ENCODE measurements at places on chromosomes 12 and 14.
A peak's percentile ranks its signal among the peaks of the same experiment; 100 is the strongest.

GRCh38 chr12:111686574-111687105 lies 787 bp downstream of the ACAD10 start:
- no peak for DNase-seq

DNA sequence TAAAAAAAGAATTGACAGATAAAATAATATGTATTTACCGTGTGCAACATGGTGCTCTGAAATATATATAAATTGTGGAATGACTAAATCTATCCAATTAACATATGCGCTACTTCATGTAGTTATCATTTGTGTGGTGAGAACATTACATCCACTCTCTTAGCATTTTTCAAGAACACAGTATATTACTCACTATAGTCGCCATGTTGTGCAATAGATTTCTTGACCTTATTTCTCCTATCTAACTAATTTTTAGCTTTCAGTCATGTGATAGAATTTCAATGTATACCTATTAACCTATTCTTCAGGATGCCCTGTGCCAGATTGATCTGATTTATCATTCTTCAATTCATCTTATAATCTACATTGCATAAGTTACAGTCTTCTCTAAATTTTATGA lies 178.6 kb downstream of the BCAT1 start:
- no peak for DNase-seq

DNA sequence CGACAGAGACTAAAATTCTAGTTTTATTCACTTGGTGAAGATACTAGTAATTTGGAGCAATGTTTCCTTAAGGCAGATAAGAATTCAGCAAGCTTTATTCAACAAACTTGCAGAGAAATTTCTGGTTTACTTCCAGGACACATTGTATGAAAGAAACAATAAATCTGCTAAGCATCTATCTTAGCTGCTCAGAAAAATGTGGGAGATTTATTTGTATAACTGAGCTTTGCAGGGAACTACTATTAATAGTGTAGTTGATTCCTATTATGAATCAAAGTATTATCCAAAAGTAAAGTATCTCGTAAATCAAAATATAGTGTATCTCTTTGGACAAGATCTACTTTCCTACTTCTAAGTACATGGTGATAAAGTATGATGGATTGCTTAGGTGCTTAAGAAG lies 239.4 kb upstream of the TMTC1 start:
- DNase-seq = no peak

GRCh38 chr12:20040831-20041230 lies 327.5 kb upstream of the PDE3A start:
- DNase-seq = no peak

DNA sequence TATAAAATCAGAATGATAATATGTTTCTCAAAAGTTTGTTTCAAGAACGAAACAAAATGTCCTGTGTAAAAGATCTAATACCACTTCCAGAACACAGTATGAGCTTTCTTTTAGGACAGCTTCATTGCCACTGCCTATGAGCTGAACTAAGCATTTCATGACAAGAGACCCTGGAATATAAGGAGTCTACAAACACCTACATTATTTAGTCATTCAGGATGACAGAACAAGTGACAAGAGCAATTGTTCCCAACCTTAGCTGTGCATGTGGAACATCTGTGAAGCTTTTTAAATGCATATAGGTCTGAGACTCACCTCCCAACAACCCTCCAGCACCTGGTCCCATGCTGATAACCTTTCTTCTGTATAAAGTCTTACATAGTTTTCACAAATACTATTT lies 103.1 kb upstream of the GARIN6 start:
- no peak for DNase-seq

- no peak for DNase-seq
Measured at GRCh38 chr14:28608443-28608842, 158.1 kb upstream of the FOXG1 start.

DNA sequence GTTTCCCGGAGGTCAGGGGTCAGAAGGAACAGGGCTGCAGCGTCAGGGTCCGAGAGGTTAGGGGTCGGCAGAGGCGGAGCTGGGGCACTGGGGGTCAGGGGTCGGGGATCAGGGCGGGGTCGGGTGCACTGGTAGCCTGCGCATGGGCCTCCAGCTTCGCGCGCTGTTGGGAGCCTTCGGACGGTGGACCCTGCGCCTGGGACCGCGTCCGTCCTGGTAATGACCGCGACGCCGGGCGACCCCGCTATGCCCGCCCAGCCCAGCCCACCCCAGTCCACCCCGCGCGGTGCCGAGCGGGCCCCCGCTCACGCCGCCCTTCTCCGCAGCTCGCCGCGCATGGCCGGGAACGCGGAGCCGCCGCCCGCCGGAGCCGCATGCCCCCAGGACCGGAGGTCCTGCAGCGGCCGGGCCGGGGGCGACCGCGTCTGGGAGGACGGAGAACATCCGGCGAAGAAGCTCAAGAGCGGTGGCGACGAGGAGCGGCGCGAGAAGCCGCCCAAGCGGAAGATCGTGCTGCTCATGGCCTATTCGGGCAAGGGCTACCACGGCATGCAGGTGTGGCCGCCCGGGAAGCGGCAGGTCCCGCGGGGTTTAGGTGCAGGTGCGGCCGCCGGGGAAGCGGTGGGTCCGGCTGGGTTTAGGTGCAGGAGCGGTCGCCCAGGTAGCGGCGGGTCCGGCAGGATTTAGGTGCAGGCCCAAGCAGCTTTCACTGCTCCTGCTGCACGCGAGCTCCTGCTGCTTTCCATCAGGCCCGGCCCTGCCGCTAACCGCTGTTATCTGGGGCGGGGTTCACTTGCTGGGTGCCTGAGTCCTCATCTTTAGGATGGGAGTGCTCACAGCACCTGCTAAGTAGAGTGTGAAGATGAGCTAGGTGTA lies 743 bp downstream of the PUS1 start:
- no peak for DNase-seq

- DNase-seq = no peak
Measured at GRCh38 chr12:4518106-4518728, 20.5 kb upstream of the RAD51AP1 start.

GRCh38 chr14:100810861-100811461 lies 15.0 kb upstream of the MEG3 start:
- peak; percentile 68 for DNase-seq

GRCh38 chr12:26452511-26452910 lies 257.1 kb downstream of the SSPN start:
- no peak for DNase-seq

DNA sequence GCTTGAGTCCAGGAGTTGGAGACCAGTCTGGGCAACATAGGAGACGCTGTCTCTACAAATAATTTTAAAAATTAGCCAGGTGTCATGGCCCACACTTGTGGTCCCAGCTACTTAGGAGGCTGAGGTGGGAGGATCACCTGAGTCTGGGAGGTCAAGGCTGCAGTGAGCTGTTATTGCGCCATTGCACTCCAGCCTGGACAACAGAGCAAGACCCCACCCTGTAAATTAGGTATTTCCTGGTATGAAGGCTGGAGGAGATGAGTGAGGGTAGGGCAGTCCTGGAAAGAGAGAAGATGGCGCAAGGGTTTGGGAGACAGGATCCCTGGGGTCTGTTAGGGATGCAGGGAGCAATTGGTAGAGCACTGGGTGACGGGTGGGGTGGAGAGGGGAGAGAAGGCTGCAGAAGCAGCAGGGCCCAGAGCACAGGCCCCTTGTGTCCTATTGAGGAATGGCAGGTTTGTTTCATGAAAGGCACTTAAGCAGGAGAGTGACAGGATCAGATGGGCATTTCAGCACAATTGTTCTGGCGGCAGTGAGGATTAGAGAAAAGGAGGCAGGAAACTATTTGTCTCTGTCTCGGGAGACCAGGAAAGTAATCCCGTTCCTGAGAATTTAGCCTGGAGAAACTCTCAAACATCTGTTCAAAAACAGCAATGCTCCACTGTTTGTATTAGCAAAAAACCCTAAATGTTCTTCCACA lies 47.2 kb upstream of the KTN1 start:
- no peak for DNase-seq

- no peak for DNase-seq
Measured at GRCh38 chr12:112900298-112901145, 6.2 kb upstream of the OAS1 start.

- no peak for DNase-seq
Measured at GRCh38 chr14:33026850-33027430, 88.3 kb downstream of the NPAS3 start.

DNA sequence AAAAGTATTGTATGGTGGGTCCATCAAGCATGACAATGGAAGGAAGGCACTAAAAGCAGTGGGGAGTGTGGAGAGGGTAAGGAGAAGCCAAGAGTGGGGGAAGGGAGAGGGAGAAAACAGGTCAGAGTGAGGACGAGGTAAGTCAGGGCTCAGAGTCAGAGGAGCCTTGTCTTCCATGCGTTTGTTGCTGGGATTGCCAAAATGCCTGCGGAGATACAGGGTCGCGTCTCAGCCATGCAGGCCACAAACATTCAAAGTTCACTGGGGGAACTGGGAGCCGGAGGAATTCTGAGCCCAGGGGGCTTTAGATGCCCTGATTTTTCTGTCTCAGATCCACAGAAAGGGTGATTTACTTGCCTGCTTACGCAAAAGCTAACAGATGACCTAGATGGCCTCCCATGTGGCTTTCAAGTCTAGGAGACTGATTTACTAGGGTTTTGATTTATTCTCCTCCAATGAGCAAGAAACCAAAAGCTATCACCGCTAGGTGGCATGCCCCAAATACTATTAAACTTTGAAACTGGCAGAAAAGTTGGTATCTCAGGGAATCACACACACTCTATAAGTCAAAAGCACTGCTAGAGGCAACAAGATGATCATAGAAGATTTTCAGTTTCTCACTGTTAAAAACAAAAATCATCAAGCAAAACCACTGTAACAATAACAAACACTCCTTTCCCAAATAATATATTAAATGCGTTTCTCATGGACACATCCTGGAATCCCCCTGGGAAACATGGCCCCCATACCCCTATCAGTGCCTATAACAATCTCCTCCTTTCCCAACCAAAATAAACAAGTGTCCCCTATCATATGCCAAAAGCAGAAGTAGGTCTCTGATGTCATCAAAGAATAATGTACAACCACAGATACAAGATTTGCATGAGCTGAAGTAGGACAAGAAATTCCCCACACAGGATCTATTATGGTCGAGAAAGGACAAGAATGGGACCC lies 26.6 kb upstream of the MDM1 start:
- DNase-seq = no peak

- no peak for DNase-seq
Measured at GRCh38 chr12:121767525-121768016, 25.9 kb downstream of the RHOF start.

DNA sequence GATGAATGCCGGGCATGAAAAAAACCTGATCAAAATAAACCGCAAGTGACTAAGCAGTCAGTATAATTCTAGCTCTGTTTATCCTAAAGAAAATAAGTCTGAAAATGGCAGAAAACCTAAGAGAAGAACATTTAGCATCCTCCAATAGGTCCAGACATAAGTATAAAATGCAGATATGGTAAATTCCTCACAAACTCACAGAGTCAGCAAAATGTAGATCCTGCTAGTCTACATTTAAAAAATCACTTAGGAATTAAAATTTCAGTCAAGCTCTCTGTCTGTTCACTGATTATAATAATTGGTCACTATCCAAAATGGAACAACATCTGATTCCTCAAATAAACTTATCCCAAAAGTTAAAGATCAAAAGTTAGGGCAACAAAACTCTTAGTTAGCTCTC lies 95.1 kb downstream of the DIO2 start:
- DNase-seq = no peak

DNA sequence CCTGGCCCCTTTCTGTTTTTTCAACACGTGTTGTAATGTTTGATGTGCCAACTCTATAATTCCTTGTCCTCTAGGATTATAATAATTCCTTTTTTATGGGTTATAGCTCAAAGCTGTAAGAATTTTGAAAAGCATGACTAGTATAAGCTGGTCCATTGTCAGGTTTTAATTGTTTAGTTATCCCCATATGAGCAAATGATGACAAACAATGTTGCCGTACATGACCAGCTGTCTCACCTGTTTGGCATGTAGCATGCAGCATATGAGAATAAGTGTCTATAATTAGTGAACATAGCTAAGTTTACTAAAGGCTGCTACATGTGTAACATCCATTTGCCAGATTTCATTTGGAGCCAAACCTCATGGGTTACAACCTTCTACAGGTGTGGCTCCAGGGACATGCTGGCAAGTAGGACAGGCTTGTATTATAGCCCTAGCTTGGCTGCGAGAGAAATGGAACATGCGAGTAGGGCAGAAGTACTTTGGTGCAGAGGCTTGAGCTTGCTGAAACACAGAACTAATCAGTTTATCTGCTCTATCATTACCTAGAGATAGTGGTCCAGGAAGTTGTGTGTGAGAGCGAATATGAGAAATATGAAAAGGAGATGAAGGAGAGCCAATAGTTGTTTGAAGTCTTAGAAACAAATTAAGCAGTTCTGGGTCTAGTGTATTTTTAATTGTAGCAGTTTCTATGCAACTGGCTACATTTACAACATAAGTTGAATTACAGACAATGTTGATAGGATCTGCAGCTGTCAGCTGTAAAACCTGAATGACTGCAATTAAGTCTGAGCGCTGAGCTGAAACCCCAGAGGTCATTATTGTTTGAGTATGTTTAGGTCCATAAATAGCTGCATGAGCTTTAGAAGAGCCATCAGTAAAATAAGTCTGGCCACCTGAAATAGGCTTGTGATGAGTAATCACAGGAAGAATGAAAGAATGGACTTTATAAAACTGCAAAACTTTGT lies 22.6 kb upstream of the MAPKAPK5 start:
- no peak for DNase-seq

DNA sequence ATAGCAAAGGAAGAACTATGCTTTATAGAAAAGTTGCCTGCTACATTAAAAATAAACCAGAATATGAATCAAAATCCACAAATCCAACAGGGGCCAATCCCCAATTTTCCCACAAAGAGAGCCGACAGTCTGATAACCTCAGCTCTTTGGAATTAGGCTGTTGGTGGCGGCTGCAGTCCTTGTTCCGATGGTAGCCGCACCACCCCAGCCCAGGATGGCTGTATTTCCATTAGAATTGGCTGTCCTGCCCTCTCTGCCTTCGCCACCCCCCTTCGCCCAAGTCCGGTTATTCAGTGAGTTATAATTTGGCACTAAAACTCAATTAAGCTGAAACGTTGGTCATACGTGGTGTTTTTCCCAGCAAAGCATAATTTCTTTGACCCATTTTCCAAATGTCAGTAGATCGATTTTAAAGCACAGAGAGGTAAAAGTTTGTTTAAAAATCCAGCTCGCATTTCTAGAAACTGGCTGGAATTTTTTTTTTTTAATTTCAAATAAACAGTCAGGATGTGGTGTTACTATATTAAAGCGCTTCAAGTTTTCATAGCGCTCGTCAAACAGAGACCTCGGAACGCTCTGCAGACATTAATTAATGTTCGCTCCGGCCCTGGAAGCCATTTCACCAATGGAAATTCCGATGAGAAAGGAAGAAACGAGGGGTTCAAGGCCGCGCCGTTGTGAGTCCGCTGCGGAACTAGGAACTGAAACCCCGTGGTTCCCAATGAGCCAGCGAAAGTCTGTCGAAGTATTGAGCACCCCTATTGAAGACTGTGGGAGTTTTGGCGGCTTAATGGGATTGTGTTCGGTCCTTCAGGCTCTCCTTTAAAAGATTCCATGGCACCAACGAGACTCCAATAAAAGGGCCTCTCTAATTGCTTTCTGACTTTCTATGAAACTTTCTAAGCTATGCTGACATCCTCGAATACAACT lies 104.8 kb upstream of the DIO3 start:
- DNase-seq = no peak

Data from left forelimb (tissue), 1 donor.